ENCODE measurements at places on chromosomes 5 and 9.

- no peak for DNase-seq
These were observed 342.4 kb upstream of the GRIA1 start for GRCh38 chr5:153147891-153148623.

DNA sequence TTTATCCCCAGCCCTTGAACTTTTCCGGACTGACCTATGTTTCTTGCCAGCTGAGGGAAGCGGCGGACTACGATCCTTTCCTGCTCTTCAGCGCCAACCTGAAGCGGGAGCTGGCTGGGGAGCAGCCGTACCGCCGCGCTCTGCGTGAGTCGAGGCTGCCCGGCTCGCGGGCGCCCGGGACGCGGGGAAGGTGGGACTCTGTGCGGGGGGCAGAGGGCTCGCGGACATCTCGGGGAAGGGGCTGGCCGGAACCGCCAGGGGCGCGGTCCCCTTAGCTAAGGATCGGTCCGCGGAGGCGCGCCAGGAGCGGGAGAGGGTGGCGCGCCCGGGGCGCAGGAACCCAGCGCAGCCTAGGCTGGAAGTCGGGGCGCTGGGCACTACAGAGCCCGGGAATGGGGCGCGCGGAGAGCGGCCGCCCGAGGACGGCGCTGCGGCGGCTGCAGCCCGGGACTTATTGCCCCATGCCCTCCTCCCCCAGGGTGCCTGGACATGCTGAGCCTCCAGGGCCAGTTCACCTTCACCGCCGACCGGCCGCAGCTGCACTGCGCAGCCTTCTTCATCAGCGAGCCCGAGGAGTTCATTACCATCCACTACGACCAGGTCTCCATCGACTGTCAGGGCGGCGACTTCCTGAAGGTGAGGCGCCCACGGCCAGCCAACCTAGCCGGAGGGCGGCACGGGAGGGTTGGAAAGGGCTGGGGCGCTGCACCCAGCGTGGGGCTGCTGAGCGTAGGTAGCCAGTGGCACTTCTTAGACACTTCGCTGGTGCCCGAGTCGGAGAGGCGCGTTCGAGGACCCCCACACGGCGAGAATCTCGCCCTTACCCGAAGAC lies 922 bp downstream of the CRHBP start:
- DNase-seq: no peak

GRCh38 chr9:91557327-91557726 lies 133.7 kb upstream of the NFIL3 start:
- no peak for DNase-seq

DNA sequence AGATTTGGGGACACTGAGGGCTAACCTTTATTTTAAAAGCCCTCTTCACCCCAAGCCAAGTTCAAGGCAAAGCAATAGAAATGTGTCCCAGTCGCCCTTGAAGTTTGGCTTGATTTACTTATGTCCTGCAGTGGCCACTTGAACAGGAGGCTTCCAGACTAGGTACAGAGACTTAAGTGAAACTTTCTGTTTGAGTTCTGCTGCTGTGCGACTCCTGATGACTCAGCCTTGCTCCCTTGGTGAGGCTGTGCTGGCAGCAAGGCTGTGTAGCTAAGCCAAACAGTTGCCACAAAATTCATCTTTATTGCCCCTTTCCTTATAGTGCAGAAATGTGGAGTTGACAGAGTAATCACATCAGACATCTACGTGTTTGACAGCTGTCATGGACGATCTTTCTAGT lies 68.8 kb upstream of the NTRK2 start:
- DNase-seq: no peak

DNA sequence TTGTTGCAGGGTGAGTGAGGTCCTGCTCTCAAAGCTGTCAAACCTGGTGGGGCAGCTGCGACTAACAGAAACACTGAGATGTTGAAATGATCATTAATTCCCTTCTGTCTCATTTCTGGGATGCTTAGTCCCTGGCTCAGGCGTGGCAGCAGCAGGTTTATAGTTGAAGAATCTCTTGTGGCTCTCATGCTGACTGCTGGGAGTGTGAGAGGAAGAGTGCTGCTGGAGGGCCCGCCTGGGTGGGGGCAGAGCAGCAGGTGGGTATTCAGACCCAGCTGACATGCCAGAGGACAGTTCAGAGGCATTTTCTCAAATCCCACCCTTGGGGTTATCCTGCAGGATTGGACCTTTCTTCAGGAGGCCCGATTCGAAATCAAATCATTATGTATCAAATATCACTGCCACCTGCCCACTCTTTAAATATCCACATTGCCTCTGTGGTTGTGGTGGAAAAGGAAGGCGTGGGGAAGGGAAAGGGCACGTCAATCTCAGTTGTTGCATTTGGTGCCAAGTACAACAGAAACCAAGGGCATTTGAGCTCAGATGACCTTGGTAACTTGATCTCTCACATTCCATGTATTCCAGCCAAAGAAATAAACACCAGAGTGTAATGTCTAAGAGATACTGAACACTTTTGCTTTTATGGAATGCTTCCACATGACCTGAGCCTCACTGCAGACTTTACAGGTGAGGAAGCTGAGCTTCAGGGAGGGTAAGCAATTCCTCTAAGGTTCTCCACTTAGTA lies 224.3 kb downstream of the AOPEP start:
- no peak for DNase-seq

DNA sequence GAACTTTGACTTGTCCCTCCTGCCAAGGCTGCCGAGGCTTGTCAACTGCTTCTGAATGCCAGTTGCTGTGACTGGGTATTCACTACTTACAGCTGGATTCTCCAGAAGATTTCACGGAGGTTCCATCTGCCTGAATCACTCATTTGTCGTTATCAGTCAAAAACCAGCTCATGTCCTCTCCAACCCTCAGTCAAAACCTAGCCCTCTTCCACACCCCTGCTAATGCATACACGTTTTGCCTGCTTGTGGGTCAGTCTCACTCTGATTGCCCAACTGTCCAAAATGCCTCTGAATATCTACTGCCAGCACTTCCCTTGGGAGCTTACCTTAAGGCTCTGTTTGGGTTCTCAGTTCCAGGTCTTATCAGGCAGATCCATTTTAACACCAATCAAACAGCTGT lies 238.6 kb upstream of the TMEM161B start:
- no peak for DNase-seq

GRCh38 chr9:87269296-87270176 lies 228.1 kb upstream of the DAPK1 start:
- DNase-seq: no peak

DNA sequence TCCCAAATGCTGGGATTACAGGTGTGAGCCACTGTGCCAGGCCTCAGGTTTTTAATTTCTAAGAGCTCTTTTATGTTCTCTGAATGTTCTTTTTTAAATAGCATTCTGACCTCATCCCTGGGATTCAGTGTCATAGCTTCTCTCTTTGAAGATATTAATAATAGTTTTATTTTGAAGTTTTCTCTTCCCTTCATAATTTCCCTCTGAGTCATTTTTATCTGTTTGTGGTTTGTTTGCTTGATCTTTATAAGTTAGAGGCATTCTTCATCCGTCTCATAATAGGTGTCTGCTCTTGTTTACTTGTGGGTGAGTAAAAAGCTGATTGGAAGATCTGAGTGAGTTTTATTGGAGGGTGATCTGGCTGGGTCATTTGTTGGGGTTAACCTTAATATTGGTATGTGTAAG lies 12.5 kb upstream of the MAMDC2 start:
- no peak for DNase-seq

- DNase-seq: no peak
These were observed 515.8 kb upstream of the COX7C start for GRCh38 chr5:86101966-86102365.

GRCh38 chr5:74995926-74996325 lies 56.4 kb downstream of the GCNT4 start:
- no peak for DNase-seq

DNA sequence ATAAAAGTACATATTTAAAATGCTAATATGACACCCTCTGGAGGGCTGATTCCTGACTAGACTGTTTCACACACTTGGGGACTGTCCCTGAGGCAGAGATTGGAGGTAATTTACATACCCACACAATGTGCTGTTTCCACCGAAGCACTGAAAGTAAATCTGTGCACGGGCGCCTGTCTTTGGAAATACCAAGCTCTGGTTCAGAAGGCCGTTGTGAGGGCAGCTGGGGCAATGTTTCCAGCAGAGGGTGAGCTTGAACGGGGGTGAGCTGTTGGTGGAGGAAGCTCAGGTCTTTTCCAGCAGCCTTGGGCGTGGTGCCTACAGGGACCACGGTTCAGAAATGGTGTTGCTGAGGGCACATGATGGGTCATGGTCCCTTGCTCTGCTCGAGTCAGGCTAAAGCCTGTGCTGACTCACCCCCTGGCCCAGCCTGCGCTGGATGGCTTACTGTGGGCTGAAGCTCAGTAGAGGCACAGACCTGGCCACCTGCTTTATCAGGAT lies 25.8 kb upstream of the HMCN2 start:
- DNase-seq: no peak

GRCh38 chr5:643351-643801 lies 31.2 kb downstream of the CEP72 start:
- no peak for DNase-seq

DNA sequence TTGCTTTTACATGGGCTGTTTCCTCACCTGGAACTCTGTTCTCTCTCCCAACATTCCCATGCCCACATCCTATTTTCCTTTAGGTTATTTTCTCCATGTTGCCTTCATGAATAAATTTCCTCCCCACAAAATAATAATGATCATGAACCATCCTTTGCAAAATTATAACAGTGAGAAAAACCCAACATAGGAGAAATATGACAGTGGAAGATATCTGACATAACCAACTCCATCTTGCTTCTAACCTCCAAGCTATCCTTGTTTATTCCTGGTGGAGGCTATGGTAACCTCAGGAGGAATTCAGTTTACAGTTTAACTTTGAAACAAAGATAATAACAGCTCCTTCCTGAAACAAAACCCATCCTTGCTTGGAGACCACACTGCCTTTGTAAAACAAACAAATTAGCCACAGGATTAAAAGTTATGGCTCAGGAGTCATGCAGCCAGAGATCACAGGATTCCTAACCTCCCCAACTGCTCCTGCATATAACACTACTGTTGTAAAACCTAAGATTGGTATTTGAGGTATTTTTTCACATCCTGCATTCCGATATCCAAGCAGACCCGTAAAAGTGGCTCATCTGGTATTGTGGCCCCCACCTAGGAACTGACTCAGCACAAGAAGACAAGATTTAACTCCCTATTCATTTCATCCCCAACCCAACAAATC lies 212.4 kb downstream of the TRIM32 start:
- no peak for DNase-seq

DNA sequence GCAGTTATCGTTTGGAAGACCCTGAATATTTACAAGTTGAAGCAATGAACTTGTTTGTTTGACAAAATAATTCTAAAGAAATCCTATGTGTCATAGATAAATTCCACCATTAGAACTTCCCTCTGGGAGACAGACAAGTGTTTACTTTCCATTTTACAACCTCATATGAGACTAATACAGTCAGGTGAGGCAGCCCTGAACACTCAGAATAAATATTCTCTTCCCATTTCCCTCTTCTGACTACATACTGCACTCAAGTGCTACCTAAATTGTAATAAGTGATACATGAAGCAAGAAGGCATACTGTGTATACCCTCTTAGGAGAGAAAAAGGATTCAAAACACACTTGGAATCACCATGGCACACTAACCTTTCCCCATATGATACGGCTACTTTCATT lies 6.8 kb downstream of the RASEF start:
- no peak for DNase-seq

GRCh38 chr5:76601470-76601869 lies 21.7 kb downstream of the F2RL2 start:
- peak; percentile 4 for DNase-seq

DNA sequence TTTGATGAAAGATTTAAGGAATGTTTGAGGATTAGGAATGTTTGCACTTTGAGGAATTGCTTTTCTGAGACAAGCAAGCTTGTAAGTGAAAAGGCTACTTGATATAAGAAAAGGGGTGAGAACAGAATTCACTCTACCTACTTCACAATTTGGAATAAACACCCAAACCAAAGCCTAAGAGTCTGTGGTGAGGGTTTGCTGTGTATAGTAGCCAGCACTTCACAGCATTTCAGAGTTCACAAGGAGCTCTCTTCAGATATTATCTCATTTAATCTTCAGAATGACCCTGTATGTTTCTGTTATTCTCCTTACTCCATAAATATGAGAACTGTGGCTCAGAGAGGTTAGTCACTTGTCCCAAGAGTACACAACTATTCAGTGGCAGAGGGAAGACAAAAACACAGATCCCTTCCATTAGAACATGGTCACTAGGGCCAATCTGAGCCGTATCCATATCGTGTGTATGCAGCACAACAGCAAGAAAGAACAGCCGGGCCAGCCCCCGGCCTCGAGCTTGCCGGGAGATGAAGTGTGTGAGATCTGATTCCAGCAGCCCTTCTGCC lies 92.4 kb downstream of the FRMD3 start:
- no peak for DNase-seq

DNA sequence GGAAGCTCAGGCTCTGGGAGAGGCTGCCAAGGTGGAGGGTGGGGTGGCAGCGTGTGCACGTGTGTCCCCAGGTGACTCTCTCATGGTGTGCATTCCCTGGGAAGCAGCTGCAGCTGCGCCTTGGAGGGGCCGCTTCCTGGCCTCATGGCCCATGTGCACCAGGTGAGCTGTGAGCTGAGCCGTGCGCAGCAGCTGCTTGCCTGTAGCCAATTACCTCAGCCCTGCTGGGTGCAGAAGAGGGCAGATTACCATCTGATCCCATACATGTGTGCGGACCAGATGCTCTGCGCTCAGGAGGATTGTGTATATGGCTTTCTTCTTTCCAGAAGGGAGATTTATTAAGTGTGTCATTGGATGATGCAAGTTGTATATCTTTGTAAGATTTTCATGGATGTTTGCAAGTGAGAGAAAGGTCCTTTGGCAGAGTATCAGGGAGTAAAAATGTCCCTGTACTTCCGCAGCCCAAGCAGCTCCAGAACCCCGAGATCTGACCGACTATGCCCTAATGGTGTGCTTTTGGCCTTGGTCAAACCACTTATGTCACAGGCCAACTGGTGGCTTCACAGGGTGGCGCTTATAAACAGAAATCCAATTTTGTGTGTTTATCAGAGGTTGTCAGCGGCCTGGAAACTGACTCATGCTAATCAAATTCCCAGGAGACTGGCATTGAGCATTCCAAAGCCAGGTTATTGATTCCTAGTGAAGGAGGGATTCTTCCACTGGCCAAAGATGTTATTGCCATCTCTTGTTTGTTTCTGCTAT lies 229.3 kb downstream of the GOLPH3 start:
- DNase-seq: no peak

DNA sequence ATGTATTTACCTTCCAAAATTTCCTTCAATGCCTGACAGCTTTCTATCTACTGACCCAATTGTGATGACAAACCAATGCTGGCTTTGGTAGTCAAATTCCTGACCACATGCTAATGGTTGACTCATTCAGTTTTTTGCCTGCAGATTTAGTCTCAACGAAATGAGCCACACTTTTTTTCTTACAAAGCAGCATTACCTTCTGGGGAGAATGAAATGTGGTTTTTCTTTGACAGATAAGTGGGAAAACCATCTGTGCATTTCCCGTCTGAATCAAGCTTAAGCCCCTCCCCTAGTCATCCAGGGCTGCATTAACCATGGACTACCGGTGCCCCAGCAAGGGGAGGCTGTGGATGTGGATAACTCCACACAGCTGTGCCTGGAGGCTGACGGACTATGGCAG lies 99.6 kb upstream of the TAF11L2 start:
- no peak for DNase-seq

- DNase-seq: no peak
These were observed 42.6 kb downstream of the EPB41L4B start for GRCh38 chr9:109278216-109278615.
